ENCODE measurements at places on chromosomes 16 and 17. TPM values are rescaled to one million over a fixed set of nuclear protein-coding genes. Genes with fewer than 3 reads are reported as not detected.

DNA sequence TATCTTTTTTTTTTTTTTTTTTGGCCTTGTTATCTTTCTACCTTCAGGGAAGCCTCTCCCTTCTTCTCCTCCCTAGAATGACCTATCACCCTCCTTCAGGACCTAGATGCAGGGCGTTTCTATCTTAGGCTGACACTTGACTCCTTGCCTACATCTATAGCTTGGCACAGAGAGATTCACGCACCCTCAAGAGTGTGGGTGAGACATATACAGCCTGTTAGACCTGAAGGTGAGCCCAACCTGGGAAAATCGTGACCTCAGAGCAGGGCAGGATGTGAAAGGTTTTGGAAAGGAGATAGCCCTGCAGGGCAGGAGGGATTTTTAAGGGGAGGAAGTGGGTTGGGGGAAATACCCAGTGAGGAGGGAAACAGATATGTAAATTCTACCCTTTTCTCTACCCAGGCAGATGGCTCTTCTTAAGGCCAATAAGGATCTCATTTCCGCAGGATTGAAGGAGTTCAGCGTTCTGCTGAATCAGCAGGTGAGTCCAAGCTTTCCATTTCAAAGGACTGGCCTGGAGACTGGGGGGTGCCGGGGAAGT, at the start of gene AHSP:
Gene AHSP, plus strand, starts transcription at position 167 of the 541 bp plus-strand sequence. Its CDS starts 240 bp downstream, at position 407.
- no peak for DNase-seq
- peaks cover 21% of the 10 kb centered on the region for H3K27me3 ChIP-seq
- H3K27ac ChIP-seq, result no peak within 1 kb of the TSS
- H3K36me3 ChIP-seq, result no peaks in the 10 kb centered on the region
- H3K4me1 ChIP-seq, result peaks cover 3% of the 10 kb centered on the region
- no peak within 1 kb of the TSS for H3K4me3 ChIP-seq

CPNE7 gene
- total RNA-seq, result 0.41 TPM

DNA sequence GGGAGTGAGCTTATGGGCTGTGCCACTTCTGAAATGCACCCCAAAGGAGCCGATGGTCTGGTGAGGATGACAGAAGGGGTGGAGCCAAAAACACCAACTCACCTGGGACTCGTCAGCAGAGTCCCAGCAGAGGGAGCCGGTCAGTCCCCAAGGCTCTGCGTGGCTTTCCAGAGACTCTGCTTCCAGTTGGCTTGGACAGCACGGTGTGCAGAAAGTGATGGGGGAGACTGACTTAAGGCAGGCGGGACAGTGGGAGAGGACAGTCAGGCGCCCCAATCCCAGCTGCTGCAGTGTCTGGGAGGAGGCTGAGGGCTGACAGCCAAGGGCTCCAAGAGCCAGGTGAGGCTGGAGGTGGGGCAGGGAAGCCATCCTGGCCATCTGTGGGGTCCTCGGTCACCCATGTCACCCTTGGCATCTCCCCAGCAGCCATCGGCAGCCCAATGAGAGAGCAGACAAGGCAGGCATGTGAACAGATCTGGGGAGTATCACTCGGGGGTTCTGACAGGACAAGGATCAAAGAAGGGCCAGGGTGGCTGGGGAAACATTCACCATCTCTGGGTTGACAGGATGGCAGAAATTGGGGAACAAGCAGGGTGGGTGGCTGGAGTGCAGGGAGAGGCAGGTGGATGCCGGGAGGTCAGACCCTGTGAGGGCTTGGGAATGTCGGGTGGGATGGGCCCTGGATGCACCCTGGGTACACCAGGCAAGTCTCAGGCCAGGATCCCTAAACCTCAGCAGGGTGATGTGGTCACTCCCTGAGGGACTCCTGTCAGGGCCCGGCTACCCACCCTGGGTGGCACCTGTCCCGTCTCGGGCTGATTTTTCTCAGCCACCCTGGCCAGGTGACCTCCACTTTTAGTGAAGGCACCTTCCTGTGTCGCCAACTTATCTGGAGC, 8.9 kb upstream of the KRTAP17-1 start:
- no peaks in the 10 kb centered on the region for H3K4me1 ChIP-seq
- no peak overlapping the region for H3K4me3 ChIP-seq
- no peak overlapping the region for H3K27ac ChIP-seq
- H3K36me3 ChIP-seq, result no peaks in the 10 kb centered on the region
- no peak for DNase-seq

DNA sequence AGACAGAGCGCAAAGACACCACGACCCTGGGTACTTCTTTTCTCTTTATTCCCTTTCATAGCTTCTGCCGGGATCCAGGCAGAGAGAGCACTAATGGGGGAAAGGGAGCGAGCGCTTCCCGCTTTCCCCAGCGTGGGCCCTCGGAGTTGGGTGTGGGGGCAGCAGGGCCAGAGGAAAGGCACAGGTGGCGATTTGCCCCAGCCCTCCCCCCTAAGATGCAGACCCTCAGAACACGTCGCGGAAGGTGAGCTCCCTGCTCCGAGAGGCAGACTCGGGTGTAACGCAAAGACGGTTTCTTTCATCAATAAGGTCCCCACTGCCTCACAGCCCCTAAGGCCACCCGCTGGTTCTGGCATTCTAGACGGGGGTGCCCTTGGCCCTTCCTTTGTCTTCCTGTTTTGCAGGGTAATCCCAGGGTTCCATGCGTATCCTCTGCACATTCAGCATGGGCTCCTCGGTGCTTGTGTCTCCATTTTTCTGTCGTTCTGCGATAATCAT, 570 bp upstream of the NME3 start:
- no peak for DNase-seq
- H3K36me3 ChIP-seq, result peaks cover 6% of the 10 kb centered on the region
- peaks cover 9% of the 10 kb centered on the region for H3K4me1 ChIP-seq
- peak overlapping the region; percentile 98 for H3K27ac ChIP-seq
- no peaks in the 10 kb centered on the region for H3K27me3 ChIP-seq

PIRT gene
- total RNA-seq, result not detected

SOST gene
- total RNA-seq, result 0.42 TPM

Measured in progenitor cell of endocrine pancreas (in vitro differentiated cells).